ENCODE measurements at places on chromosomes 16 and 17. TPM values are rescaled to one million over a fixed set of nuclear protein-coding genes. Genes with fewer than 3 reads are reported as not detected.

DNA sequence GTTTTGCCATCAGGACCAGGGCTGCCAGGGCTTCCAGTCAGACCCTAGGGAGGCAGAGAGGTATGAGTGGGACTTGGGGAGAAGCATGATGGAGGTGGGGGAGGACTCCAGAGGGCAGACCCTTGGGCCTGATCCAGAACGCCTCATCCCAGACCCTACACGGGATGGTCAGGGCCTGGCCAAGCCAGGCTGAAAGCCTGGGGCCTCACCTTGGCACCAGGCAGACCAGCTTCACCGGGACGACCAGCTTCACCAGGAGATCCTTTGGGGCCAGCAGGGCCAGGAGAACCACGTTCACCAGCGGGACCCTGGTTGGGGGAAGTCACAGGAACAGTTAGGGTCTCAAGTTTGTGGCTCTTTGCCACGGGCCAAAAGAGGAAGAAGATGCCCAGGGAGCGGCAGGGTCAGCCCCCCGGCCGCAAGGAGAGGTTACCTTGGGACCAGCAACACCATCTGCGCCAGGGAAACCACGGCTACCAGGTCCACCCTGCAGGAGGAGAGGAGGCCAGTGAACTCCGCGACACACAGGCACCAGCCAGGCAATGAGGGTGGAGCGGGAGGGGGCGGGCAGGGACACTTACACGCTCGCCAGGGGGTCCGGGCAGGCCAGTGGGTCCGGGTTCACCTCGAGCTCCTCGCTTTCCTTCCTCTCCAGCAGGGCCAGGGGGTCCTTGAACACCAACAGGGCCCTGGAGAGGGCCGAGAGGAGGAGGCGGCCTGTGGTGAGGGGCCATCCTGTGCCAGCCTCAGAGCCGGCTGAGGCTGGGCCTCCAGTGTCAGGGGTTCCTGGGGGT, 7.1 kb downstream of the COL1A1 start:
- DNase-seq = no peak

DNA sequence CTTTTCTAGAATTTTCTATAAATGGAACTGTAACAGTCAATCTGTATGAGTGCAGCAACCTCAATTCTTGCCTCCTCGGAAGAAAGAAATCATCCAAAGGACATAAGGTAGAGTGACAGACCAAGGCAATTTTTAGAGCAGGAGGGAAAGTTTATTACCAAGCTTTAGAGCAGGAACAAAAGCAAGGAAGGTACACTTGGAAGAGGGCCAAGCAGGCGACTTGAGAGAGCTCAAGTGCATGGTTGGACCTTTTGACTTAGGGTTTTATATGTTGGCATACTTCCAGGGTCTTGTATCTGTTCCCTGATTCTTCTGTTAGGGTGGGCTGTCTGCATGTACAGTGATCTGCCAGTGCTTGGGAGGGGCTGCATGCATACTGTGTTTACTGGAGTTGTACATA, 50.3 kb downstream of the SCNN1G start:
- no peak for DNase-seq

The FNDC8 gene
- not detected for total RNA-seq

The SCGB1C2 gene
- not detected for total RNA-seq

DNA sequence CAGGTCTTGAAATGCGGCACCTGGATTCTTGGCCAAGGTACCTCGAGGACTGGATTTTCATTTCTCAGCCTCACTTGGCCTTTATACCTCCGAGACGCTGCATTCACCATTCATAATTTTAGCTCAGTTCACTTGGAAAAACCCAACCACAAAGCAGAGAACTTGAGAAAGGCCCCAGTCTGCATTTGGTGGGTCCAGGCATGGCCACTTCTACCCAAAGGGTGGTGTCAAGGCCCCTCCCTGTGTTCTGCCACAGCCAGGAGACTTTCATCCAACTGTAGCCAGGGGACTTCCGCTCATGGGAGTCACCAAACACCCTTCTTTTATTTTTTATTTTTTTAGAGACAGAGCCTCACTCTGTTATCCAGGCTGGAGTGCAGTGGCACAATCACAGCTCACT, 14.7 kb upstream of the TVP23A start:
- DNase-seq = no peak

DNA sequence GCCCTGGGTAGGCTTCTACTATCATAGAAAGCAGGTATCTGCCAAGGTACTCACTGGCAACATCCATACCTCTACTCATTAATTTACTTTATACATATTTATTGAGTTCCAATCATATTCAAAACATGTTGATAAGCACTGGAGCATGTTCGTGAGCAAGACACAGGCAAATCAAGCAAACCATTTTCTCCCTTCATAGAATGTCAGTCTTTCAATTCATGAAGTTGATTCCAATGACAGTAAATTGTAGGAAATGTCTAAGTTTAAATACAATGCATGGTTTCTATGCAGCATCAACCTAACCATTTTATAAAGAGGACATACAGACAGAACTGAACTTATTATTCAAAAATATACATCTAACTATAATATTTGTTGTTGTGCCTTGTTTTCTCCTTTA, 978.6 kb downstream of the CDH8 start:
- no peak for DNase-seq

The RNF135 gene
- 17.8 TPM for total RNA-seq

- DNase-seq = no peak
These were observed 50.9 kb downstream of the ERCC4 start for GRCh38 chr16:13970708-13971422.

The PRSS8 gene
- 15.0 TPM for total RNA-seq

DNA sequence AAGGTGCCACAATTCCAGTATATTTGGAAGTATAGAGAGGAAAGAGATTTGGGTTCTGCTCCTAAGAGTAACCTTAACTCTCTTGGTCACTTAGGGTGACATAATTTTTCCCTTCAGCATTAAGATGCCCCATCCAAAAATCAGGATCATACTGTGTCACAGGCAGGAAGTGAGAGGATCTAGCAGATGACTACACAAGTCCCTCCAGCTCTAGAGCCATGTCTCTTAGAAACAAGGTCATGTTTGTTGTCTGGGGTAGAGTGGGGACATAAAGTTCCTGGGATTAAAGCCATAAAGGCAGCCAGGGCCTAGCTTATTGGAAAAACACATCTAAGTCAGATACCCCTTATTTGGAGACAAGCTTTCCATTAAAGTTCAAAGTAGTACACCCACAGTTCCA, 2.7 kb downstream of the CCL8 start:
- DNase-seq = no peak

GRCh38 chr17:13212860-13213259, 195.0 kb upstream of the ELAC2 start:
- DNase-seq = no peak

DNA sequence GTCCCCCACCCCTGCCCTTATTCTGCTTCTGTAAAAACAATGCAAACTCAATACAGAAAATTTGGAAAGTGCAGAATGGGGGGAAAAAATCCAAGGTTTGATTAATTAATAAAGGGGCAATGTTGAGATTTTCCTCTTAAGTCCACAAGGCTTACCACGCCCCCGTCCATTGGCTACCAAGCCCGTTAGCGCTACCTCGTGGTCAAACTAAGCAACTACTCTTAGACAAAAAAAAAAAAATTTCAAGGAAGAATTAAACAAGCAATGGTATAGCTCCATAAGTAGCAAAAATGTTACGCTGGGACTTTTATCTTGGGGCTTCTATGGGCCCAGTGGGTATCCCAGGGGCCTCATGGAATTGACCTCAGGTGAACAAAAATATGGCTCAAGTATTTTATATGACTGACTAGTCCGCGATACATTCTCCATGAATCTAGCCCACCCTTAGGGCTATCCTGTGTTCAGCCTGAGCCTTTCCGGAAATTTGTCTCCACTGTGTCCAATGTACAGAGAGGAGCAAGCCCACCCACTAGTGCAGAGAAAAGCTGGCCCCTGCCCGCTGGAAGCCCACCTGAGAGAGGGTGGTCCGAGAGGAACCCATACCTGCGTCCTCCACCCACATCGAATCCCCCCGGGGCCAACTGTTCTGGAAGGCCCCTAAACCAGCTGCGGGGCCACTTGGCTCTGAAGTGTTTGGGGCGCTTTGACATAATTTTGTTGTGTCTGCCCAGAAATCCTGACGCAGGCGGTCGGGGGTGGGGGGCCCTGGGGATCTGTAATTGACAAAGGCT, 19.1 kb upstream of the TEX2 start:
- DNase-seq = peak; percentile 67

GRCh38 chr17:40884708-40885512, at the start of gene KRT20:
Gene KRT20 (minus strand): TSS chr17:40885242. CDS start chr17:40885185, 57 bp downstream.
- DNase-seq = no peak

The OR3A3 gene
- not detected for total RNA-seq

The MYH1 gene
- not detected for total RNA-seq

The ZG16 gene
- total RNA-seq = not detected

GRCh38 chr17:65229621-65229995, 92.4 kb downstream of the RGS9 start:
- DNase-seq = no peak

The CLEC19A gene
- total RNA-seq = not detected

- no peak for DNase-seq
These were observed 105.8 kb upstream of the METRNL start for GRCh38 chr17:82973456-82974135.

The MRTFB gene
- total RNA-seq = 11.3 TPM

DNA sequence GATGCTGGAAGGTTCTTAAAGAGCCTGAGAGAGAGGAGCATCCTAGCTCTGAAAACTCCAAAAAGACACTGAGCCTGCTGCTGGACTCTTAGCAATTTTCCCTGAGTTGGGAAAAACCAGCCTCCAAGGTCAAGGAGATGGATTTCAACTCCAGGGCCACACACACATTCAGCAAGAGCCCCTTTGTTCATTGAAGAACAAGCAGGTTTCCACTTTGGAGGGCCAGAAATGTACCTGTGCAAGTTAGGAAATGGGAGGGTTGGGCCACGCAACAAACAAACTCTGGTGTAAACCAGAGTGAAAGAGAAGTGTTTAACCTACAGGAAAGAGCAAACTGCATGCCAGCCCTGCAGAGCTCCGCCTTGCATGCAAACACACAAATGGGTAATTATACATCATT, 264.8 kb upstream of the RPL38 start:
- no peak for DNase-seq

DNA sequence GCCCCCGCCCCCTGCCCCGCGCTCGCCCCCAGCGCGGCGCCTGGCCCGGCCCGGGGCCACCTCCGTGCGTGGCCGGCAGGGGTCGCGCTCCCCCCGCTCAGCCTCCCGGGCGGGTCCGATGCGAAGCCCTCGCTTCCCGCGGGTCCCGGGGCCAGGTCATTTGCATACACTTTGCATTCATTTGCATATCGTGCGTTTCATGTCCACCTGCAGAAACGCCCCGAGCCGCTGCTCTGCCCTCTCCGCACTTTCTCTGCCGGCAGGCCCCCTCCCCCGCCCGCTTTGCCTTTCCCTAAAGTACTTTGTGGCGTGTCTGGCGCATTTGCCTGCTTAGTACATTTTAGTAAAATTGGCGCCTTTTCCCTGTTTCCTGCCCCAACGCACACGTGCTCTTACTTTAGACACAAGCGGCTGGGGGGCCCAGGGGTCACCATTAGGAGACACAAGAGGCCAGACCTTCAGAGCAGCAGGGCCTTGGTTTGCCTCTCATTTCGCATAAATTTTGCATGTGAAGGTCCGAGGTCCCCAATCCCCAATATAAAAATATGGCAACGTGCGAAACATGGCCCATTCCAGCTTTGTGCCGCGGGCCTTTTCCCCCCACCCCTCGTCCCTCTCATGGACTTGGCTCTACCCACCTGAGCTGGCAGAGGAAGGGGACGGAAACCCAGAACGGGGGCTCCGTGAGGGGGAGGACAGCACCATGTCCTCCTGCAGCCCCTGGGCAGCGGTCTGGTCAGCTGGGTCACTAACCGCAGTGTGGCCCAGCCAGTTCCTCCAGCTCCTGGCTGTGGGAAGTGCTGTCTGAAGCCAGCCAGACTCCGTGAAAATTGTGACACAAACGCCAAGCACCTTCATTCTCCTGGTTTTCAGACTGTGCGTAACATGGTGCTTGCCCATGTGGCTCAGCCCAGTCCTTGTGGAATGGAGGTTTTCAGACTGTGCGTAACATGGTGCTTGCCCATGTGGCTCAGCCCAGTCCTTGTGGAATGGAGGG, 34.8 kb downstream of the CBFA2T3 start:
- no peak for DNase-seq

DNA sequence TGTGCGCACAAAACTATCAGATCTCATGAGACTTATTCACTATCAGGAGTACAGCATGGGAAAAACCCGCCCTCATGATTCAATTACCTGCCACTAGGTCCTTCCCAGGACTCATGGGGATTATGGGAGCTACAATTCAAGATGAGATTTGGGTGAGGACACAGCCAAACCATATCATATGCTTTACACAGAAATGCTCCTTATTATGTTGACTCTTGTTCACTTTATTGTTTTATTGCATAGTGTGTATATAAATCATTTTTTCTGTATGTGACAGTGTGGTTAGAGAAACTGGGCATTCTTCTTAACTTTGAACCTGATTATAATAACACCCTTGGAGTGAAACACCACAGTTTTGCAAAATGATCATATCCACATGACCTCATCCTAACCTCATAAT, 212.8 kb upstream of the TNRC6C start:
- no peak for DNase-seq

The C16orf92 gene
- total RNA-seq = not detected

The MYH3 gene
- total RNA-seq = 1.4 TPM

The FBXW10 gene
- not detected for total RNA-seq

- DNase-seq = peak; percentile 22
These were observed 13.7 kb downstream of the UNC45B start for GRCh38 chr17:35161281-35161761.

DNA sequence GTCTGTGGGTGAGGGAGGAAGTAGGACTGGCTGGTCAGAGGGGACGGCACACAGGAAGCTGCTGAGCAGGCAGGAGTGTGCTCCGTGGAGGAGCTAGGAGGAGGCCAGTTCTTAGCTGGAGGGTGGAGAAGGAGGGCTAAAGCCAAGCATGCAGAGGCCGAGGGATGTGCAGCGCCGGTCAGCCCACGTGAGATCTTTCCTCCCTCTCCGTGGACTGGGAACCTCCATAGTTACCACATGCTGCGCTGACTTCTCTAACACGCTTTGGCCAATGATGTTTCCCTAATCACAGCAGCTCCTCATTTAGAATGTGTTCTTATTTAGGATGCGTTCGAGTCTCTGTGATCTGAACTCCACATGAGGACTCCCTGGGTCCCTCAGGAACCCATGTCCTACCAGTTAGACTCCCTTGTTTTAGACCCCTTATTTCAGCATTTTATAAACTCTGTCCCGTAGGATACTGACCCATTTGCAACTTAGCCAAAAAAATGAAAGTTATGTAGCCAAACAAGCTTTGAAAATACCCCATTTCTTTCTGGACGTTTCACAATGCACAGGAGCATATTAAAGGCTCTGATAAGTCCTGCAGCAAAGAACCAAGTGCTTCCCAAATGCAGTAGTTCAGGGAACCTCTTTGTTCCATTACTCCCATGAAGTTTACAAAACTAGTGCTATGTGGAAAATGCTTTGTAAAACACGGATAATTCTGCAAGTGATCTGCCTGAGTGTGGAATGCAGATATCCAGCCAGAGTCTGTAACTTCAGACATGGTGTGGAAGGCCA, 51.4 kb downstream of the IRF8 start:
- no peak for DNase-seq

DNA sequence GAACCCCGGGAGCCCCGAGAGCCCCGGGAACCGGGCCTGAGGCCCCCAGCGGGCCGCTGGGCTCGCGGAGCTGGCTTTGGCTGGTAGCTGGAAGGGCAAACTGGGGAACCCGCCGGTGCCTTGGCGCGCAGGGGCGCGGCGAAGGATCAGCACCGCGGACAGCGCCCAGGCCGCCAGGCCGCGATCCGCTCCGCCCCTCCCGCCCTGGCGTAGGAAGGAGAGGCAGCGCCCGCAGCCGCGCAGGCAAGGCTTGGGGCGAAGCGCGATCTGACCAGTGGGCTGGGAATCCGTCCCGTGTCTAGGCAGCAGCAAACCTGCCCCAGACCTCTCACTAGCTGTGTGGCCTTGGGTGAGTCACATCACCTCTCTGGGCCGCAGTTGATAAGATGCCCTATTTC, 331 bp upstream of the CCDC92B start:
- peak; percentile 42 for DNase-seq

- DNase-seq = peak; percentile 19
These were observed 2.0 kb downstream of the HBZ start for GRCh38 chr16:154217-155030.

All from bronchial epithelial cell (primary cell).